T-helper 2 cell (primary cell): ENCODE measurements at places on chromosomes 16 and 17.

DNA sequence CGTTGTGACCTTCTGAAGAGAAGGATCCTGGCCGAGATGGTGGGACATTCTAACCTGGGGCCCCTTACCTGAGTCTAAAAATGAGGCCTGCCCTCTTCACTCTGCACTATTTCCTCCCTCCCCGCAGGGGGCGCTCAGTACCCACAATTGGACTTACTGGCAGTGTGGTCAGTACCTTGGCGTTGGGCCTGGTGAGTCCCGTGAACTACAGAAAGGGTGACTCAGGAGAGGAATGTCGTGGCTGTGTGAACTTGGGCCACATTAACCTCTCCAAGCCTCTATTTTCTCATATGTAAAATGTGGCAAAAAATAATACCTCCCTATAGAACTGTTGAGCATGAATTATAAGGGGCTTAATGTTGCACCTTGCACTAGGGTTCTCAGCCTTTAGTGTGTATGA, 3.9 kb downstream of the RSAD1 start:
- peak; percentile 38 for DNase-seq

- DNase-seq = no peak
Measured at GRCh38 chr16:73050201-73051099, 2.5 kb upstream of the ZFHX3 start.

DNA sequence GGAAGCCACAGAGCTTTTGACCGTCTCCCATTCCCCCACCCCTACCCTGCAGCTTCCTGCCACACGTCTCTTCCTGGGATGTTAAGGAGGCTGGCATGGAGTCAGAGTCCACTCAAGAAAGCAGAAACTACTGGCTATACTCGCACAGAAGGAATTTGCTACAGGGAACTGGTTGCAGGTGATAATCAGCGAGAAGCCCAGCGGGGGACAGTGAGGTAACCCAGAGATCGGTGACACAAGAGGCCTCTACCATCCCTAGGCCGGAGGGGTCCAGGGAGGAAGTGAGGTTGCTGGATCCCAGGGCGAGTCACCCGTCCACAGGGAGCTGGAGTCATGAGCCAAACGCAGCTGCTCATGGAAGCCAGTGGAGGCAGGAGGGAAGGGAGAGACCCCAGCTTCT, 93.7 kb downstream of the SDK2 start:
- no peak for DNase-seq

GRCh38 chr17:50843150-50843905, 7.9 kb downstream of the WFIKKN2 start:
- DNase-seq = no peak

DNA sequence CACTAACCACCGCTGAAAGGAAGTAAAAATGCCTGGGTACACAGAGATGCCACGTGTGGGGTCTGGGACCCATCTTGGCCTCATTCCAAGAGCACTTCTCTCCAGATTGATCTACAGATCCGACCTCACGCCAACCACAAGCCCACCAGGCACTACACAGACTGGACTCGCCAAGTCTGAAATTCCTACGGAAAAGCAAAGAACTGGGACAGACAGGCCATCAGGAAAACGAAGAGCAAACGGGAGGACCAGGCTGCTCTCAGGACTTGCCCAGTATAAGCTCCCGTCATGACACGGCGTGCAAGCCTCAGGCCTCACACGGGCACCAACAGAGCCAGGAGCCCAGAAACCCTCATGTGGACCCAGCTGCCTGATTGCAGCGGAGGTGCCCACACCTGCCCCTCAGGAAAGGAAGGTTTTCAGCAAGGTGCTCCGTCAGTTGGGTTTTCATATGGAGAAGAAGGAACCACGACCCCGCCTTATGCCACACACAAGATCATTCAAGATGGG, 20.1 kb upstream of the C16orf95 start:
- DNase-seq = no peak

DNA sequence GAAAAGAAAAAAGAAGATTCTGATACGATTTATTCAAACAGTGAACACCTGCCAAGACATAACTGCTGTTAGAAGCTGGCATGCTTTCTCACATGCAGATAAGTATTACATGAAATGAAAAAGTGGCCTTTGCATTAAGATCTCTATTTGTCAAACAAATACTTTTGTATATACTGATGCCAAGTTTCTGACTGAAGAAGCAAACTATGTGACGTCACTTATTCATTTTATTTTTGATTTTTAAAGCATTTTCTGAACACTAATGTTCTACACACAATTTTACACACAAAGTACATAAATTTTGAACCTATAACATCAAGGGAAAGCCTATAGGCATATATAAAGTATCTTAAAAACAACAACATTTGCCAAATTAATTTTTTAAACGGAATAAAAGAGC, 153.8 kb downstream of the CEP112 start:
- no peak for DNase-seq

DNA sequence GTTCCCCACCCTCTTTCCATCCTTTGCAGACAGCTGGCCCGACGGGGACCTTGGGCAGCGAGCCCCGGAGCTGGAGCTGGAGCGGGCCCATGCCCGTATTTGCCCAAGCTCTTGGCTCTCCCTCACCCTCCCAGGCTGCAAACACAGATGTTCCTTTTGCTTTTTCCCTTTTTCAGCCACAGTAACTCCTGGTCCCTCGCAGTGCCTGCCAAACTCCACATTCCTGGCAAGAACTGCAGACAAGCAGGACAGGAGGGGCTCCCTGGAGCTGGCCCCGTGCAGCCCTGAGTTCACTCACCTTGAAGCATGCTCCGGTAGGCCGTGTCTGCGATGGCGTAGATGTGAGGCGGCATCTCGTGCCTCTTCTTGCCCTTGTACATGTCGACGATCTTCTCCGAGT, 33.9 kb downstream of the MYH11 start:
- no peak for DNase-seq

DNA sequence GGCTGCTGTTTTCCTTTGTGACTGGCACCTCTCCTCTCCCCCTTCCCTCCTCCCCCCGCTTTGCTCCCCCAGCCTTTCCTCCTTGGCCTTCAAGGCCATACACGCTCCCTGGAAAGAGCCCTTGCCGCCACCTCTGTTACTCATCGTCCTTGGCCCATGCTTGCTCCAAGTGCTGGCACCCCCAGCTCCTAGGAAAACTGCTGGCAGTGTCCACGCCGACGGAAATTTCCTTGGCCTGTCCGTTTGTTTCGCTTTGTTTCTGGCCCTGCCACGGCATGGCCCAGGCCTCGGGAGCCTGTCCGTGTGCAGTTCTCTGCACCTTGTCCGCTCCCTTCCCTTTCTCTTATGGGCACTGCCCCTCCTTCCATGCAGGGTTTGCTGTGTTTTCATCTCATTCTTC, 18.0 kb downstream of the CA5A start:
- DNase-seq = no peak

DNA sequence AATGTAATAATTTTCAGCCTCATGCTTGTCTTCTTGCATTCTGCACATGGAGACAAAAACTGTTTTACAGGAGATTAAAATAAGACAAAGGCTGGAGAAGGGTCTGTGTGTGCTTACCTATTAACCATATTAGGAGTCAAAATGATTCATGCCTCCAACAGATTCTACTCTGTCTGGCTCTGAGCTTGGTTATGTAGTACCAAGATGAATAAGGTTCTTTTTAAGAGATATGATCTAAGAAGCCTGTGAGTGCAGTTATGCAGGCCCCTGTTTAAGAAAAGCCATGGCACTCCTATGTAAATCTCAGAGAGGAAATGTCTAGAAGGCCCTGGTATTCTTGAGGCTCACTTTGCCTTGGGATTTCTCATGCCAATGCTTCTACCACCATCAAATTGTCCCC, 486.6 kb upstream of the CDH11 start:
- no peak for DNase-seq

DNA sequence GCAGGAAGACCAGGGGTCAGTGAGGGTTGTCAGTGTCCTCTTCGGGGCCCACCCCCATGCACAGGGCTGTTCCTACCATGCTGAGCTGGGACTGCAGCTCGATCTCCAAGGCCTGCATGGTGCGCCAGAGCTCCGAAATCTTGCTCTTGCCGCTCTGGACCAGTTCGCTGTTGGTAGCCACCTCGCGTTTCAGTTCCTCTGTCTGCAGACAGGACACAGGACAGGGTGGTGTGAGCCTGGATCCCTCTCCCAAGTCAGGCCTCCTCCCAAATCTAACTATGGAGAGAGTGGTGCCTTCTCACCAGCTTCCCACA, 90.9 kb downstream of the GOSR1 start:
- DNase-seq = no peak
